ENCODE measurements at places on chromosomes 1 and 21.

- no peak for DNase-seq
These were observed 1.5 kb downstream of the GCLM start for GRCh38 chr1:93907718-93908117.

DNA sequence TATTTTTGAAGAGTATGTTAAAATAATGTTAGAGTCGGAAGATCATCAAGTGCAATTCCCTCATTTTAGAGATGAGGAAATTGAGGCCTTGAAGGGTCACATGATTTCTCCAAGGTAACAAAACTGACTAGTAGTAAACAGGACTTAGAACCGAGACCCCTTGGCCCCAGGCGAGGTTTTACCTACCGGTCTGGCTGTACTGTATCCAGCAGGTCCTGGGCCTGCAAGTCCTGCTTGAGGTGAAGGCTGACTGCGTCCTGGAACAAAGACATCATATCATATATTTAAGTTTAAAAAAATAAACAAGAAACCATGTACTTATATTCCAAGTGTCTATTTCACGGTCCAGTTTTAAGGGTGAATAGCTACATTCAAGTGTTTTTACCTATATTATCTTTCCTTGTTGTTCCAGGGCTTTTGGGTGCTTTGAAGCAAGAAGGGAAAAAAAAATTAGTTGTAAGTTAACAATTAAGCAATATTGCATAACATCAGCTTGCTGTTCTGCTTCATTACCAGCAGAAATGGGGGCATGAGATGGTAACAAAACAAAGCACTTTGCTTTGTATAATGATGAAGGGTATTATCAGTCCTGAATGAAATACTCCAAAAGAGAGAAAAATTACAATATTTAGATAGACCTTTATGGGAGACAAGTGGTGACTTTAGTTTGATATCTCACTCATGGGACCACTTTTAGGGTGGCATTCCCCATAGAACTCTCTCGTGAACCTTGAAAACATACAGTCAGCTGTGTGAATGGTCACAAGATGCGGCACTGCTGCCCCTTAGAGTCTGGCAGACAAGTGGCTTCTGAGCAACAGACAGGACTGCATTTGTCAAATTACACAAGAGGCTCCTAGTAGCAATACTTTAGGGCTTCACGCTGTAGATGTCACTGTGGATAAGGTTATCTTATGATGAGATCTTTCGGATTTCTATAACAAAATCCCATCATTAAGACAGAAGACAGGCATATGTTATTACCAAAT, 29.8 kb upstream of the CFAP298 start:
- DNase-seq = no peak

- DNase-seq = no peak
These were observed 120.8 kb downstream of the CLEC20A start for GRCh38 chr1:178376008-178376407.

DNA sequence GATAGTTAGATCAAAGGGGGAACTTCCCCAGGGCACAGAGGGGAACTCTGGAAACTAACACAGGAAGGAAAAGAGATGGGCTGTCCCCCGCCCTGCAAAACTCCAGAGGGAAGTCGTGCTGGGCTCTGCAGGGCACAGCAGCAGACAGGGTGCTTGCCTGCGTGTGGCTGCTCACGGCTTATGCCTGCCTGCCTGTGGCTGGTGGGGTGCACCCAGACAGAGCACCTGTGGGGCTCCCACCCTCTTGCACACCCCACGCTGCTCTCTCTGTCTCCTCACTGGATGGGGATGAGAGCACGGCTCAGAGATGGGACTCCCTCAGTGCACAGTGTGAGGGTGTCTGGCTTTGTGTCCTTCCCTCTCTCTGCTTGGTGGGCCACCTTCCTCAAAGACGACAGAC, 13.5 kb upstream of the ETV3L start:
- no peak for DNase-seq

- no peak for DNase-seq
These were observed 21.8 kb downstream of the RC3H1 start for GRCh38 chr1:174000371-174000770.

GRCh38 chr1:28507646-28508434, 2.0 kb downstream of the RCC1 start:
- DNase-seq = no peak

- peak; percentile 30 for DNase-seq
These were observed 159.8 kb downstream of the RUNX1 start for GRCh38 chr21:34889320-34889675.

DNA sequence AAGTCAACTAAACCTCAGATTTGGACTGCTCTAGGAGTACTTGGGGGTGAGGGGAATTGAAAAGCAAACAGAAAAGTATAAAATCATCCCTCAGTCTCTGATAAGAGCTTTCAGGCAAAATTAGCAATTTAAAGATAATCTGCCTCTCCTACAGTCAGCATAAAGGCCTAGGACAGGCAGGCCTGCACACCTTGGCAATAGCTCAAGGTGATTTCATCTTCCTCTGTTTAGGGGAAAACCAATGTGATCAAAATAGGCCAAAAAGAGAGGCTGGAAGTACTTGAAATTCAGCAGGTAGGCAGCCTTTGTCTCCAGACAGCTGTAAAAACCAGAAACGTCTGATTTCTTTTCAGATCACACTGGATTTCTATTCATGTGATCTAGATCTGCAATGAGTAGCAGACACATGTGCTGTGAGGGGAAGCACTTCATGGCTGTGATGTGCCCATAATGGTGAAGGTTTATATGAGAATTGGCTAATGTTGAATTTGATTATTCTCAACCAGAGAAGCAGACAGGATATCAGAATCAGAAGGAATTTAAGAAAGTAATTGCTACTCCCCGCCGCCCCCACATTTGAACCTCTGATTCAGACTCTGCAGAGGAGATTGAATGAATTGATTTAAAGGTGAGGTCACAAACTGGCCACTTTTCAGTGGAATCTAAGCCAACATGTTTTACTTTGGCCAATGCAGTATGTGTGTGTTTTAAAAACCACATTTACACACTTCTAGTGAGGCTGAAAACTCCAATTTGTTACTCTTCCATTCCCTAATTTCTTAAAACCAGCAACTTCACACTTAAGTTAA, 45.8 kb upstream of the DNASE2B start:
- DNase-seq = no peak

- no peak for DNase-seq
These were observed 54.7 kb downstream of the STUM start for GRCh38 chr1:226603022-226603857.

GRCh38 chr1:90074566-90074965, 79.7 kb downstream of the ZNF326 start:
- no peak for DNase-seq

- DNase-seq = no peak
These were observed 68.0 kb downstream of the UCK2 start for GRCh38 chr1:165895451-165895871.

- DNase-seq = no peak
These were observed 341.5 kb downstream of the VAV3 start for GRCh38 chr1:107623431-107623830.

DNA sequence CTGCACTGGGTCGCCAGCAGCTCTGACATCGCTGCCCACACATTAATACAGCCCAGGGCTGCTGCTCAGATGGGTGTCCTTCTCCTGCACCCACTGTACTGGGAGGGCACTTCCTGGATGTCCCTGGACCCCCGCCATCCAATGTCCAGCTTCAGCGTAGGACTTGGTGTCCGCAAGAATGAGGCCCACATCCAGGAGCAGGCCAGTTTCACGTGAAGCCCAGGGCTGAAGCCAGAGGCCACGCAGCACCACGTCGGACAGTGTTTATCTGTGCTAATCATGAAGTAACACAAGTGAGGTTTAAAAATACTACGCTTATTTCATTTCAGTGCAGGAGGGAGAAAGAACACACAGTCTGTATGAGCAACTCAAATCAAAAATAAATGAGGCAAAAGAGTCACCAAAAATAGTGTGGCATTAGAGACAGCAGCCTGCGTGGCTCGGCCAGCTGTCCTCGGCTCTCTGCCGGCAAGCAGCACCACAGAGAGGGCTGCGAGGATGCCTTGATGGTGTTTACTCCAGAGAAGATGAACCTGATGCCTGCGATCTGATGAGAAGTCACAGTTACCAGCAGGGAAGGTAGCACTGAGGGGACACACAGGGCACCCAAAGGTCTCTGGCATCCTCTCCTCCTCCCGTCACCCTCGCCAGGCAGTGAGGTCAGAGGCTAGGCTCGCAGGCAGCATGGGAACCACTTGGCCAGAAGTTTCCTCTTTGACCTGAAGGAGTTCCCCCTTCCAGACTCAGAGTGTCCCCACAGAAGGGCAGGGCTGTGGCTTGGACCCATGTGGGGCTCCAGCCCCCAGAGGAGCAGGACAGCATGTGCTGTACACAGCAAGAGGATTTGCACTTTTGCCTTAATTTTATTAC, 22.1 kb upstream of the NPHP4 start:
- DNase-seq = no peak

GRCh38 chr1:225868631-225869330, 13.4 kb downstream of the TMEM63A start:
- no peak for DNase-seq

GRCh38 chr1:17734609-17735008, 20.5 kb upstream of the ACTL8 start:
- no peak for DNase-seq

DNA sequence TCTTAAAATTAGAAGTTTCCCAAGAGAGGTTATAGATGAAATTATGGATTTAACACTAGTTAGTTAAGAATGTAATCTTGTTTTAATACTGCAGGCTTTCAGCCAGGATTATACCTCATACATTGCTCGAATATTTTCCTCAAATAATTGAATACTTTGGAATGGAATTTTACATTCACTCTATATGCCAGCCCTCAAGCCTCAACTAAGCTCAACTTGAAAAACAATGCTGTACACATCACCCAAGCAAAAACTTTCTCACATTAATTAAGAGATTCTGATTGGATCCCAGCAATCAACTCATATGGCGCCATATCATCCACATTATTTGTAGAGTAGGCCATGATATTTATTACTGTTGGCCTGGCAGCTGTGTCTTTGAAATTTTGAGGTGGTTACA, 710.7 kb upstream of the ADAMTS5 start:
- no peak for DNase-seq

- no peak for DNase-seq
These were observed 23.4 kb downstream of the CNIH3 start for GRCh38 chr1:224639426-224639975.

- no peak for DNase-seq
These were observed 183.3 kb upstream of the ADGRL2 start for GRCh38 chr1:81617308-81617967.

GRCh38 chr1:228304766-228305395, 97.0 kb downstream of the OBSCN start:
- DNase-seq = no peak

GRCh38 chr1:77514921-77515776, 167.3 kb downstream of the ZZZ3 start:
- DNase-seq = no peak

GRCh38 chr1:25647863-25648262, 31.3 kb downstream of the MAN1C1 start:
- no peak for DNase-seq

GRCh38 chr1:85484716-85485115, 19.8 kb upstream of the DDAH1 start:
- no peak for DNase-seq

GRCh38 chr1:197374428-197374827, 106.4 kb downstream of the CRB1 start:
- DNase-seq = no peak

DNA sequence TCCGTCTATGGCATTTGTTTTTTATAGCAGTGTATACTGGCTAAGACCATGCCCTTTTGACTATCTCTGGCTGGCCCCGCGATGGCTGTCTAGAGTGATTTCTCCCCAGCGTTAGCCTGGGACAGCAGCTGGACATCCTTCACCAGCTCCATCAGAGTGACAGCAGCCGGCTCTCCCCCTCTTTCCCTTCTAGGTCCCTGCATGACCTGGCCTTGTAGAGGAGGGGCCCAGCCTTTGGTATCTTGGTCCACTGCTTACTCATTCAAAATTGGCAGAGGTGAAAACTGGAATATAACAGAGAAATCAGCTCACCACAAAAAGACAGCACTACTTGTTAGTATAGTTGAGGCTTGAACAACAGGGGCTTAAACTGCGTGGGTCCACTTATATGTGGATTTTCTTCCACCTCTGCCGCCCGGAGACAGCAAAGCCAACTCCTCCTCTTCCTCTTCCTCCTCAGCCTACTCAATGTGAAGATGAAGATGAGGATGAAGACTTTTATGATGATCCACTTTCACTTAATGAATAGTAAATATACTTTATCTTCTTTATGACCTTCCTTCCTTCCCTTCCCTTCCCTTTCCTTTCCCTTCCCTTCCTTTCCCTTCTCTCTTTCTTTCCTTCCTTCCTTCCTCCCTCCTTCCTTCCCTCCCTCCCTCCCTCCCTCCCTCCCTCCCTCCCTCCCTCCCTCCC, 29.4 kb upstream of the B3GALNT2 start:
- DNase-seq = no peak

DNA sequence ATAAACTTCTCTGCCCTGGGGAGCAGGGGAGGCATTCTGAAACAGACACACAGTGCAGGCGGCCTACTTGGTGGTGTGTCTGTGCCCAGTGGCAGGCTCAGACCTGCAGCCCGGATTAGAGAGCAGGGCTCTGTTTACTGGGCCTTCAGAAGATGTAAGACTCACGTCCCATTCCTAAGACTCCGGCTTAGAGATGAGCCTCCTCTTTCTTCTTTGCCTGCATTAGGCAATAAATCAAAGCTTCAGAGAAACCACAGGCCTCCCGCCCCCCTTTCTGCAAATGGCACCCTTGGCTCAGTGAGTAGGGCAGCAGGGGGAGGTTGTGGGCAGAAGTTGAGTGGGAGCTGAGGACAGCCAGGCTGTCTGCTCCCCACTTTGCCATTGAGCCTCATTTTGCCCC, 35.8 kb downstream of the LGR6 start:
- DNase-seq = no peak

DNA sequence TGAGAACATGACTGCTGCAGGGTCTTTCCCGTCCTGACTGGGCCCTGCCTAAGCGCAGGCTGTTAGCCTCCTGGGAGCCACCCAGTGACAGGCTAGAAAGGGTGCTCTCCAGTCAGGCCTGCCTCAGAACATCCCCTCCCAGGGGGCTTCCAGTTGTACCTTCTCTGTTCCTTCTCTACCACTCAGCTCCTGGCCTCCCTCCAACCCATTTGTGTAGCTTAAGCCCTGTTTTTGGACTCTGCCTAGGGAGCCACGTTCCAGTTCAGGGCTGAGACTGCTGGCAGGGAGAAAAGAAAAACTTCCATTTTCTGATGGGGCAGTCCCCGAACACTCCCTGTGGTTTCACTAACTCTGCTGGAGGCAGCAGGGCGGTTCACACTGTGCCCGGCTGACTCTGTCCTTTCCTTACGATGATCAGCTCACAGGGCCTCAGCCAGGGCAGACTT, 15.3 kb upstream of the POU3F1 start:
- no peak for DNase-seq

- DNase-seq = no peak
These were observed 582.4 kb downstream of the PLA2G4A start for GRCh38 chr1:187411118-187411517.

GRCh38 chr1:17204546-17205440, at the start of gene PADI1:
Gene PADI1, plus strand, starts transcription at chr1:17205128. Its CDS starts 90 bp downstream, at chr1:17205218.
- DNase-seq = no peak

GRCh38 chr1:44587796-44588460, 86.4 kb downstream of the TMEM53 start:
- no peak for DNase-seq

All from T-cell (primary cell).